ENCODE measurements at places on chromosomes 12 and 14. TPM values are rescaled to one million over a fixed set of nuclear protein-coding genes. Genes with fewer than 3 reads are reported as not detected.

TAS2R8 gene
- total RNA-seq = not detected

KRT2 gene
- not detected for total RNA-seq

ZNF384 gene
- total RNA-seq = 8.3 TPM

TMEM229B gene
- total RNA-seq = 0.15 TPM

TSFM gene
- 6.7 TPM for total RNA-seq

ACVRL1 gene
- total RNA-seq = 109 TPM

ACOT6 gene
- not detected for total RNA-seq

HECTD4 gene
- total RNA-seq = 19.7 TPM

ANP32D gene
- not detected for total RNA-seq

ADAM21 gene
- 0.75 TPM for total RNA-seq

COX8C gene
- total RNA-seq = not detected

HOXC13 gene
- not detected for total RNA-seq

CCDC91 gene
- total RNA-seq = 28.0 TPM

TGFB3 gene
- total RNA-seq = 3.6 TPM

C12orf50 gene
- not detected for total RNA-seq

PPP1R36 gene
- total RNA-seq = 0.53 TPM

C14orf39 gene
- not detected for total RNA-seq

KRT75 gene
- not detected for total RNA-seq

GSC gene
- total RNA-seq = not detected

CLEC4A gene
- not detected for total RNA-seq

ETV6 gene
- 5.6 TPM for total RNA-seq

PROX2 gene
- total RNA-seq = not detected

TAS2R10 gene
- total RNA-seq = 0.53 TPM

KLHDC1 gene
- total RNA-seq = 2.9 TPM

CLEC2A gene
- total RNA-seq = 5.6 TPM

TMEM253 gene
- not detected for total RNA-seq

KRT72 gene
- total RNA-seq = not detected

KRAS gene
- total RNA-seq = 4.9 TPM

BATF gene
- total RNA-seq = 0.12 TPM

ERP27 gene
- total RNA-seq = not detected
